ENCODE measurements at places on chromosomes 3 and 15. TPM values are rescaled to one million over a fixed set of nuclear protein-coding genes. Genes with fewer than 3 reads are reported as not detected.

DNA sequence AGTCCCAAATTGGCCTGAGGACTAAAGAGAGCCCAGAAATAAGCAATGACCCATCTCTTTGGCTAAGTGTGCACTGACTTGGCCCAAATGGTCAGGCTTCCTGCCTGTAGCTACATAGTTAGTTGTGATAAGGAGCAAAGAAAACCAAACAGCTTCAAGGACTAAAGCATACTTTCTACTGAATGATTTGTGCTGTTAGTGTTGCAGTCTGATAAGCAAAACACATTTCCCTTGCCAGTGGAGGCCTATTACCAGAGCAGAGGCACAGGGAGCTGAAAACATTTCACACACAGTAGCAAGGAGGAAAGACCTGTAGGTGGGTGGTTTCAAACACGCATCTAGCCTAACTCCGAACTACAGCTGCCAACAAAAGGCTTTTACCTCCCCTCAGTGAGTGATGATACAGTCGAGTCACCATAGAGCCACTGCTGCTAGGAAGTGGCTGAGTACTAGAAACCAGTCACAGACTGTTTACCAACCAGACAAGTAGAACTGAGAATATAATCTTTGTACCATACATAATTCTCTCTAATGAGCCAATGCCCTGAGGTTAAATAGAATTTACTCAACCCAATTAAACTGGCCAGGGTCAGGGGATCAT is 222.3 kb upstream of the THBS1 start:
- DNase-seq, result no peak

- DNase-seq, result no peak
These were observed 26.6 kb downstream of the DIPK2A start for GRCh38 chr3:143998266-143998665.

Gene GADL1
- not detected for total RNA-seq

DNA sequence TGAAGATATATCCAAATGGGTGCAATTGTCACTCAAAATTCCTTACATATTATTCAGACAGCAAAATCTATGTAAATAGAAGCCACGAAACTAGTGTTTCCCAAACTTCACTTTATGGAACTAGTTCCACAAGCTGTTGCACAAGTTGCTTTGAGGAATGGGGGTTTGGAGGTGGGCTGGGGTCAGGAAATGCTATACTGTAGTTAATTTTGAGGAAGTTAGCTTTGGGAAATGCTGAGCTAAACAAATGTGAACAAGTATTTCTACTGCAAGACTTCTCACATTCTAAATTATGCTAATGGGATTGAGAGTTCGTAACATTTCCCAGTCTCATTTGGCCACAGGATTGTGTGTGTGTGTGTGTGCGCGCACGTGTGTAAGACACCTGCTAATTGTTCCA is 28.7 kb upstream of the SAMMSON start:
- no peak for DNase-seq

Data from chondrocyte (in vitro differentiated cells).